ENCODE measurements at places on chromosomes 16 and 17.

DNA sequence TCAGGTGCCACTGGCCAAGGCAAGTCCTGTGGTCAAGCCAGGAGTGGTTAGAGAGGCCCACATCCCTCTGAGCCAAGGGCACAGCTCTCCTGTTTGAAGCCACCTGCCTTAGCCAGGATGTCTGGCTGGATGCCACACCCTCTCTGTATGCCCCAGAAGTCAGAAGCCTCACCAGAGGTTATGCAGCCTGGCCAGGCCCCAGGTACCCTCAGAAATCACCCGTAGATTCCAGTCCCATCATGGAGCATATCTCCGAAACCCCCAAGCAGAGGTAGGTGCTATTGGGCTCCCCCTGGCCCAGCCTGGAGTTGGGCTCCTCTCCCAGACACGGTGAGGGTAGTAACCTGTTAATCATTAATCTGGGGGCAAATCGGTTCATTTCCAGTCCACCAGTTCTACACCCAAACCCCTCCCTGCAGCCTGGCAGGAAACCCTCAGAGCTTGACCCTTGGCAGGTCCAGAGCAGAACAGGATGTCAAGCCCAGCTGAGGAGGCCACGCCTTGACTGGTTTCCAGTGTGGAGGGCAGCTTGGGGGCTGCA is 60.6 kb upstream of the TMEM97 start:
- DNase-seq: no peak

- DNase-seq: no peak
These were observed 170.7 kb downstream of the SEC14L1 start for GRCh38 chr17:77311371-77311981.

- no peak for DNase-seq
These were observed 28.0 kb downstream of the CACNA1G start for GRCh38 chr17:50588391-50589049.

DNA sequence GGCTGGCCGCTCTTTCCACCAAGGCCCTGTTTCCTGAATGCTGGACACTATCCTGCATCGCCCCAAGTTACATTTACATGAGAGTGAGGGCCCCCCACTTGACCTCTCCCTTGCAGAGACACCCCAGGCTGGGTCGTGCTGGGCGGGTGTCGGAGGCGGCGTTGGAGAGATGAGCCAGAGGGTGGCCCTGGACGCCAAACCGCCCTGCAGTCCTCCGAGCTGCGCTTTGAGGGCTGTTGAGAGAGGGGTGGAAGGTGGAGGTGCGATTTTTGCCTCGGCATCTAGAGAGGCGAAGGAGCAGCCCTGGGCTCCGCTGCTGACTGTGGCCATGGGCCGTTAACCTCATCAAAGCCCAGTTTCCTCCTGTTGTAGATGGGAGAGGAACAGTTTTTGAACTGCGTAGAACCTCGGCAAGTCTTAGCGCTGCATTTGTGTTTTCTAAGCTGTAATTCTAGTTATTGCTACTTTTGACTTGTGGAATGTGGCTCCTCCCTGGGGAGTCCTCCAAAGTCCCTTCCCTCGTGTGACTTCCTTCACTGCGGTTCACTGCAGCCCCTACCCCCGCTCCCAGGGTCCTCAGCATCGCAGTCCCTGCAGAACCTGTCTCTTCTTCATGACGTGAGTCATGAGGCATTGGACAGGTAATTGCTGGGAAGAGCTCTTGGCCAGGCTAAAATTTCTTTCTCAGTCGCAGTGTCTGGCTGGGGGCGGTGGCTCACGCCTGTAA is 986 bp upstream of the ELOB start:
- no peak for DNase-seq

DNA sequence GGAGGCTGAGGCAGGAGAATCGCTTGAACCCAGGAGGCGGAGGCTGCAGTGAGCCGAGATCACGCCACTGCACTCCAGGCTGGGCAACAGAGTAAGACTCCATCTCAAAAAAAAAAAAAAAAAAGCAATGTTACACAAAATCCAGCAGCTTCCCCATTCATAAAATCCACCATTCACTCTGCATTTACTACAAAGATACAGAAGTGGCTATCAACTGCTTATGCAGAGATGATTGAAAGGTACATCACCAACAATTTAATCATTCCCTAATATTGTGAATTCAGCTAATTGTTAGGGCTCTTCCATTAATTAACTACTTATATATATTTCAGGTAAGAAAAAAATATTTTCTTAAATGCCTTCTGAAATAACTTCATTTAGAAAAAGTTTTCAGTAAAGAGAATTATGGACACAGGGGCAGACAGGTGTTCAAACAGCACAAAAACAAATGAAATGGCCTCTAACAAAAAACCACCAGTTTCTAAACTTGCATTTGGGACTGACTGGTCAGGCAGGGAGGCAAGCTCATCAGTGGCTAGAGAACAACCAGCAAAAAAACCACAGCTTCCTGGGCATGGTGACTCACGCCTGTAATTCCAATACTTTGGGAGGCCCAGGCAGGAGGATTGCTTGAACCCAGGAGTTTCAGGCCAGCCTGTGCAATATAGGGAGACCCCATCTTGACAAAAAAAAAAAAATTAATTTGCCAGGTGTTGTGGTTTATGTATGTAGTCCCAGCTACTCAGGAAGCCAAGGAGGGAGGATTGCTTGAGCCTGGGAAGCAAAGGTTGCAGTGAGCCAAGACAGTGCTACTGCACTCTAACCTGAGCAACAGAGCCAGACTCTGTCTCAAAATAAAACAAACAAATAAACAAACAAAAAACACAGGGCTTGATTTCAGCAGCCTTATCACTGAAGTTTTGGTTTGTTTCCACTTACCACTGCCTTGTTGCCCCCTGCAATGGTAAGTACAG is 26.3 kb downstream of the ERN1 start:
- no peak for DNase-seq

- no peak for DNase-seq
These were observed 3.4 kb upstream of the ACSF3 start for GRCh38 chr16:89090182-89090630.

- no peak for DNase-seq
These were observed 42.3 kb upstream of the ARL4D start for GRCh38 chr17:43356450-43356849.

- DNase-seq: no peak
These were observed 20.2 kb downstream of the TOM1L1 start for GRCh38 chr17:54920819-54921218.

- DNase-seq: no peak
These were observed 943 bp downstream of the CNTROB start for GRCh38 chr17:7932949-7933348.

GRCh38 chr16:86634292-86634691 is 55.9 kb downstream of the FOXL1 start:
- no peak for DNase-seq

- no peak for DNase-seq
These were observed 45.4 kb downstream of the CLEC19A start for GRCh38 chr16:19330841-19331397.

- DNase-seq: no peak
These were observed 77.7 kb downstream of the NETO2 start for GRCh38 chr16:47065766-47066688.

DNA sequence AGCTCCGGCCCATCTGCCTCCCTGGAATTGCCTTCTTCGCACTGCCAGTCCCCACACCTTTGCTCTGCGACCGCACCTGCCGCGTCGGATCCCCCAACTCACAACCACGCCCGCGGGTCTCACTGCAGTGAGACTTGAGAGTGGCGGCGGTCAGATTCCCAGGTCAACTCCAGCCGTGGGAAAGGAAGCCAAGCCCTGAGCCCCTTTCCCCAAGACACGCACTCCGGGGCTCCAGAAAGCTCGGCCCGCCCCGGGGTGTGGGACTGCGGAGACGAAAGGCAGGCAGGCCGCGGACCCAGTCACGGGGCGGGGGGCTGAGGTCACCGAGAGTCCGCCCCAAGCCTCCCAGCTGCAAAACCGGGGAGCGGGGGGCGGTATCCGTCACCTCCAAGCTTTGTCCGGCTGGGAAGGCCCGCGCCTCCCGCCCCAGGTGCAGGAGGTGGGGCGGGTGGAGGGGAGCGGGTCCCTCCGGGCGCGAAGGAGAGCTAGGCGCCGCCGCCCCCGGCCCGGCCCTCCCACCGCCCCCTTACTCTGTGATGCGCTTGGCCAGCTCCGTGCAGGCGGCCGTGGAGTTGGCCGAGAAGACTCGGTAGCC is 615 bp downstream of the PRPSAP1 start:
- DNase-seq: no peak

DNA sequence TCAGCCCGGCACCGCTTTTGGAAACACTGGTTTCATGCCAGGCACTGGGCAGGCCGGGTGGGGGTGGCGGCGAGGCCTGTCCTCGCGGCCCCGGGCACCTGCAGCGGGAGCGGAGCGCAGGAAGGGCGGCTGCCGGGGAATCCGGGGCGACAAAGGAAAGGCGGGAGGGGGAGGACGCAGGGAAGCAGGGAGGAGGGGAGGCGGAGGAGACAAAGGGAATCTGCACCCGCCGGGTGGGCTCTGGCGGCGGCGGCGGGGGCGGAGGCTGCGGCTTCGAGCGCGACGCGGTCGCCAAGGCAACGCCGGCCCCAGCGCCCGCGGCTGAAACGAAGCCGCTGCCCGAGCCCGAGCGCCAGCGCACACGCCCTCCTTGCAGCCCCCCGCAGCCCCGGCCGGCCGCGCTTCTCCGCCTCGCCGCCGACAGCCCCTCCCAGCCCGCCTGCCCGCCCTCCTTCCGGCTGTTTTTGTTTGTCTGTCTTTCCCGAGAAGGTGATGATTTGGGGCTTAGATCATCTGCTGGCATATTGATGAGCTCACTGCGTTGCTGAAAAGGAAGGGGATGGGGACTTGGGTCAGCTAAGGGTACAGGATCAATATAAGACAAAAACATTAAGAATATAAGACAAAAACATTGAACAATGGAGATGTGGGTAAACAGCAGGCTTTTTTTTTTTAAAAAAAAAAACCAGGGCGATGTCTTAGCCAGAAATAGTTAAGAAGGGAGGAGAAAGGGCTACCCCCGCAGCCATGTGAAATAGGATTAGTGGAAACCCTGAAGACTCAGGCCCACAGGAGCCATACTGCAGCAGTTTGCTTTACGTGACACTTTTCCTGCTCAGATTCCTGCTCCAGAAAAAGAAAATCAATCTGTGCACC is 32.7 kb downstream of the CDK5R1 start:
- DNase-seq: no peak

DNA sequence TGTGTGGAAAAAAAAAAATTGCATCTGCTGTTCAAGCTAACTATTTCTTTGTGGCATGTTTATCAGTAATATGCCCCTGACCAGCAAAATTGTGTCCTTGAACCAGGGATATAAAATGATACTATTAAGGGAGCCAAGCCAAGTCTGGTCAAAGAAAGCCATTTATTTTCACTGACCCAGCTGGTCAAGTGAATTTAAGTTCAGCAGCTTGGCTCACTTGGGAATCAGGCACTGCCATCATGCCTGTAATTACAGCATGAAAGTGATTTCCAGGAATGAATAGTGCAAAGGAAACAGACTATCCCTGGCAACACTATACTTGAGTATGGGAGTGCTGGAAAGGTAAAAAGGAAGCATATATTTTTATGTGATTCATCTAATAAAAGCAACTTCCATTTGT is 934.6 kb upstream of the CDH8 start:
- no peak for DNase-seq

DNA sequence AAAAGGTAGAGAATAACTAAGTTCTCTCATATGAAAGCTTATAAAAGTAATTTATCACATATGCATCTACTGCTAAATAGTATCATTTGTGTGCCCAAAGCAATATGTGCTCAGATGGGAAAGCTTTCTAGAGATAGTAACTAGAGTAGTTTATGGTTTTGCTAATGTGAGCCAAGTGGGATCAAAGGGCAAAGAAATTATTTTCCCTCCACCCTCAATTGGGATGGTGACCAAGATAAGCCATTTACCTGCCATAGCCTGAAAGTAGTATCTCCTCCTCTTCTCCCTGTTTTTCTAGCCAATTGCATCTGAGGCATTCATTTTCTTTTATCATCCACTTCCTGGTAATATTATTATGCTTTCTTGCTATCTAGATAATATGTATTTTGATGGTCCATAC is 41.9 kb upstream of the KCNJ16 start:
- DNase-seq: no peak

DNA sequence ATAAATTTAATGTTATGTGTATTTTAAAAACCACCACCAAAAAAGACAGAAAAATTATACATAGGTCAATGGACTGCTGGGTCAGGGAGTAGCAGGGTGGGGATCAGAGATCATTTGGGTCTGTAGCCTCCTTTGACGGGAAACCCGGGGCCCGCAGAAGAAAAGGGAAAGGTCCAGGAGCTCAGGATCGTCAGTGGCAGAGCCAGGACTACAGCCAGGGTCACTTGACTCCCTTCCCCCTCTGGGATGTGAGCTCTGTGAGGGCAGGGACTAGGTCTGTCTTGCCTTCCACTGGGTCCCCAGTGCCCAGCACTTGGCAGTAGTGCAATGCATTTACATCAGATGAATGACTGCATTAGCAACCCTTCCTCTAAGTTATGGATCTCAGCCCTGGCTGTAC is 62.1 kb downstream of the TOM1L2 start:
- no peak for DNase-seq

- DNase-seq: no peak
These were observed 7.6 kb upstream of the SLC47A2 start for GRCh38 chr17:19723964-19724363.

DNA sequence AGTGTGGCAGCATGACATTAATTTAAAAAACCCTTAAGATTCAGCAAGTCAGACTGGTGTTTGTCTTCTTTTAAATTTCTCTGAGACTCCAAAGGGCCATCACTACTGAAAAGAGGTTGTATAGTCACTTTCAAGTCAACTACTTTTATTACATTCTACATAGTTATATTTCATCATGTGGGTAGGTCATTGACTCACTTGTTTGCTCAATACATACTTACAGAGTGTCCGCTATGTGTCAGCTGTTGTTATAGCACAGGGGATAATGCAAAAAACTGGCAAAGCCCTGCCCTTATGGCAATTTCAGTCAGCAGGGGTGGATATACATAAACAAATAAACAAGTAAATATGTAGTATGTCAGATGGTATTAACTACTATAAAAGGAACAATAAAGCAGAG is 2.5 kb upstream of the MYH4 start:
- no peak for DNase-seq

DNA sequence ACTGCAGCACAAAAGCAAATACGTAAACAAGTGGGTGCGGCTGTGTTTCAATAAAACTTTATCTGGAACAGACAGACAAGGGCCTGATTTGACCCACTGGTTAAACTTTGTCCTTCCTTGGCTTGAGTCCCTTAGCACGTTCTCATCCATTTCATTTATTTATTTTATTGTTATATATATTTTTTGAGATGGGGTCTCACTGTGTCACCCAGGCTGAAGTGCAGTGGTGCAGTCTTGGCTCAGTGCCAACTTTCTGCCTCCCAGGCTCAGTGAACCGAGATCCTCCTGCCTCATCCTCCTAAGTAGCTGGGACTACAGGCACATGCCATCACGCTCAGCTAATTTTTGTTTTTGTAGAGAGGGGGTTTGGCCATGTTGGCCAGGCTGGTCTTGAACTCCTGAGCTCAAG is 64.3 kb downstream of the MYH11 start:
- DNase-seq: no peak

GRCh38 chr17:81888105-81888987 is 3.0 kb downstream of the ALYREF start:
- no peak for DNase-seq

GRCh38 chr17:28812748-28813377 is 29.7 kb downstream of the FAM222B start:
- no peak for DNase-seq
